NAMALWA (cell line): ENCODE measurements at places on chromosomes 3 and 15.

DNA sequence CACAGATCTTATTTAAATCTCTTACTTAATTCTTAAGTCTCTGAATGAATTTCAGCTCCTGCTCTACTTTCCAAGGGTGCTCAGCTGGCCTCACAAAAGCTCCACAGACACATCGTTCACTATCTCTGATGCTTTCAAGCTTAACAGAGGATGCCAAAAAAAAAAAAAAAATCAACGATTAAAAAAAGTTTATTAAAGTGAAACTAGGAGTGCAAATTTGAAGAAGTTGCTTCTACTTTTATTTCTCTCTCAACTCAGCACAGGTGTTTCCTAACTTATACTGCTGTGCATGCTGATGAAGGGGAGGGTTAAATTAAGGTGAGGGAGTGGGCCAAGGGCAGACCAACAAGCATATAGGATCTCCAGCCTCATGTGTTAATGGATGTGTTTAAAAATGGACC is 157.2 kb downstream of the TIGIT start:
- DNase-seq = peak; percentile 82

- no peak for DNase-seq
Measured at GRCh38 chr15:39447881-39448280, 133.0 kb upstream of the THBS1 start.

DNA sequence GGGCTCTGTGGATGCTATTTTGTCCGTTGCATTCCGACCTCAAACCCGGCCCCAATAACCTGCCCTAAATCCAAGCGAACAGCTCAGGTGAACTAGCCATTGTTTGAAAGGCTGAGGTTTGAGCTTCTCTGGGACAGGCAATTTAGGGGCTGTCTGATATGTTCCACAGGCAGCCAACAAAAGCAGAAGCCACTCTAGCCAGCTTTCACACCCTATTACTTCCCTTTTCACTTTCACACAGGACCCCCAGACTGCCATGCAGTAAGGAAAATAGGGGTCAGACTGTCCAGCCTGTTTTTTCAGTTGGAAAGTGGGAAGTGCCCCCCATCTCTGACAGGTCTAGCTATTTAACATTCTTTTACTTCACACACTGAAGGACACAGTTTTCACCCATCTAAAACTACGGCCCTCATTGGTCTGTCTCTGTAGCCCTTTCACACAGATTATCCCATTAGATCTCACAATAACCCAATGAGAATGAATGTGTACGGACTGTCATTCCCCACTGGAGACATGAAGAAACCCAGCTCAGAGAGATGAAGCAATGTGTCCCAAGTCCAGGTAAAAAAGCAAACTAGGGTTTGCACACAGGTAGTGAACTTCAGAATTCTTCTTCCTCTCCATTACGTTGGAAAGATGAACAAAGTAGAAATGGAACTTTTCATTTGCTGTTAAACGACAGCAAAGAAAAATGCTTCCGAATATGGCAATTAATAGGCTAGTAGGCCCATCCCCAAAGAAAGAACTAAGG is 1.9 kb downstream of the CCDC12 start:
- DNase-seq = peak; percentile 60

GRCh38 chr3:10173926-10174435 is 9.3 kb downstream of the IRAK2 start:
- no peak for DNase-seq

- DNase-seq = no peak
Measured at GRCh38 chr15:22949074-22949547, 31.1 kb downstream of the CYFIP1 start.

- peak; percentile 41 for DNase-seq
Measured at GRCh38 chr3:57961828-57962447, 46.3 kb upstream of the FLNB start.

GRCh38 chr3:150227839-150228238 is 180.3 kb upstream of the TSC22D2 start:
- DNase-seq = peak; percentile 89

DNA sequence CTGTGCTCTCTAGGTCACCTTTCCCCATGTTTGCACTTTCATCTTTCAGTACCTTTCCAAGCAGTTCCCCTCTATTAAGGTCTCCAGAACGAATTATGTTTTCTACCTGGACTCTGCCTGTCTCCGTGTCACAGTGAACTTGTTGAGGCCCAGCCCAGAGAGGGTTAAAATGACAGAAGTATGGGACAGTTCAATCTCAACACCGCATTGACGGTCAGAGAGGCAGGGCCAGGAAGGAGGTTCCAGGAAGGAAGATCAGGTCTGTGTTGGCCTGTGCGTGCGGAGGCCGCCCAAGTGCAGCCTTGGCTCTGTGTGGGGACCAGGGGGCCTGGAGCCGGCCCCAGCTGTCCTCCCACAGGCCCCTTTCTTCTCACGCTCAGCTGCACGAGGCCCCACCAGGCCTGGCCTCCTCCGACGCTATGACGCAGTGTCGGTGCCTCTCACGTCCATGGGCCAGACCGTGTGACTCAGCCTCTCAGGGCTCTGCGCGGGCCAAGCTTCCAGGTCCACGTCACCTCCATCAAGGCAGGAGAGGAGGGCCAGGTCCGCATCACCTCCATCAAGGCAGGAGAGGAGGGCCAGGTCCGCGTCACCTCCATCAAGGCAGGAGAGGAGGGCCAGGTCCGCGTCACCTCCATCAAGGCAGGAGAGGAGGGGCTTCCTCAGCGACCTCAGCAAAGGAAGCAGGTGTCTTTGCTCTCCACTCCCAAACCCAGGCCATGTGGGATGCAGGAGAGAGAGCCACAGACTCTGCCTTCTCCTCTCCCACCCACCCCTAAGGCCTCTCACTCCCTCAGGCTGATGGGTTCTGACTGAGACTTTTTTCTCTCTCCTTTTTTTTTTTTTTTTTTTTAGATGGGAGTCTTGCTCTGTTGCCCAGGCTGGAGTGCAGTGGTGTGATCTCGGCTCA is 83.1 kb downstream of the CPN2 start:
- DNase-seq = no peak

DNA sequence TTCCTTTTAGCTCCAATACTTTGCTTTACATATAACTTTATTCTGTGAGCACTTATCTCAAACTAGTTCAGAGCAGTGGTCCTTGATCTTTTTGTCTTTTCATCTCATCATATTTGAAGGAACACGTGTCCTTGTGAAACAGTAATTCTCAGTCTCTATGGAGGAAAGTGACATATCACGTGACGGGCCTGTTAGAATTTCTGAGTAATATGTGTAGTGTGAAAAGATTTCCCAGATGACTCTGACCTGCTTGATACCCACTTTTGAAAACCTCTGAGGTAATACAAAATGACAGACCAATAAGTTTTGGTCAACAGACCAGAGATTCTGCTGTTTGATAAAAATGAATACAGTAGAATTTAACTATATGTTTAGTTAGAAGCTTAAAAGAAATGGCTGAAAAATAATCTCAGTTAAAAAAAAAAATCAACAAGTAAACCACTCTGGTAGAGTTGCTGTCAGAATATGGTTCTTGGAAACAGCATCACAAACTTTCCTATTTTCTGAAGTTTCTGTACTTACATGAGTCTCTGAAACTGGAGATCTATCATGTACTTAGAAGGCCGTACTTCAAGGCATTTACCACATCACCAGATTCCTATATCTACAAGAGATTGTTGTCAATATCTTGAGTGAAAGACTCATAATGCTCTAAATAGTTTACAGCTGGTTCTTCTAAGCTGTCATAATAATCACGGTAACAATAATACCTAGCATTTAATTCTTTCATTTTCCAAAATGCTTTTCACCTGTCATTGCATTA is 590.2 kb upstream of the TBL1XR1 start:
- DNase-seq = no peak

- DNase-seq = peak; percentile 85
Measured at GRCh38 chr3:131033480-131034080, 6.9 kb downstream of the NEK11 start.

DNA sequence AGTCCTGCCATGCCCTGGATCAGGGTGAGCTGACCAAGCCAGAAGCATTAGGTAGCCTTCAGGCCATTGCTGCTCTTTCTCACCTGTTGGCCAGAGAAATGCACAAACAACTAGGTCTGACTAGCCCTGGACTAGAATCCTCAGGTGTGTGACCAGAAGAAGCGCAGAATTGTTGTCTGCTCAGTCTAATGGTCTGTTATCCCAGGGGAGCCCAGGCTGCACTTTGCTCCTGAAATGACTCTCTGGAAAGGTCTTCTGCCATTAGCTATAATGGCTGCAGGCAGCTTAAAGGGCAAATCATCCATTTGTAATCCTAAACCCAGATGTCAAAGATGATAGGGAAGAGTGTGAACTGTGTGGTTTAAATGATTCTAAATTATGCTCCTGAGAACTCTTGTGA is 246.1 kb downstream of the NFKBIZ start:
- no peak for DNase-seq

GRCh38 chr15:82113106-82113715 is 67.4 kb upstream of the MEX3B start:
- DNase-seq = no peak

DNA sequence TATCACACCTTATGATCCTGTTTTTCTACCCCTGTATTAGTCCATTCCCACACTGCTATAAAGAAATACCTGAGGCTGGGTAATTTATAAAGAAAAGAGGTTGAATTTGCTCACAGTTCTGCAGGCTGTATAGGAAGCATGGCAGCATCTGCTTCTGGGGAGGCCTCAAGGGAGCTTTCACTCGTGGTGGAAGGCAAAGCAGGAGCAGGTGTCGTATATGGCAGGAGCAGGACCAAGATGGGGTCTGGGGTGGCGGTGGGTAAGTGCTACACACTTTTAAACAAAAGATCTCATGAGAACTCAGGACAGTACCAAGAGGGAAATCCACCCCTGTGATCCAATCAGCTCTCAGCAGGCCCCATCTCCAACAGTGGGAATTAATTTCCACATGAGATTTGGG is 15.4 kb upstream of the SCAP start:
- peak; percentile 30 for DNase-seq
